ENCODE measurements at places on chromosomes 1 and 21.
A peak's percentile ranks its signal among the peaks of the same experiment; 100 is the strongest.

GRCh38 chr1:151047591-151047924 lies at the start of gene C1orf56:
C1orf56 (plus strand) TSS chr1:151047751; CDS start chr1:151047848, 97 bp downstream.
- DNase-seq: no peak

GRCh38 chr1:64743954-64744491 lies 852 bp upstream of the RAVER2 start:
- DNase-seq: no peak

- no peak for DNase-seq
These were observed 36.7 kb upstream of the RASAL2 start for GRCh38 chr1:178057141-178057765.

GRCh38 chr1:11449100-11449403 lies 29.9 kb upstream of the DISP3 start:
- DNase-seq: no peak

DNA sequence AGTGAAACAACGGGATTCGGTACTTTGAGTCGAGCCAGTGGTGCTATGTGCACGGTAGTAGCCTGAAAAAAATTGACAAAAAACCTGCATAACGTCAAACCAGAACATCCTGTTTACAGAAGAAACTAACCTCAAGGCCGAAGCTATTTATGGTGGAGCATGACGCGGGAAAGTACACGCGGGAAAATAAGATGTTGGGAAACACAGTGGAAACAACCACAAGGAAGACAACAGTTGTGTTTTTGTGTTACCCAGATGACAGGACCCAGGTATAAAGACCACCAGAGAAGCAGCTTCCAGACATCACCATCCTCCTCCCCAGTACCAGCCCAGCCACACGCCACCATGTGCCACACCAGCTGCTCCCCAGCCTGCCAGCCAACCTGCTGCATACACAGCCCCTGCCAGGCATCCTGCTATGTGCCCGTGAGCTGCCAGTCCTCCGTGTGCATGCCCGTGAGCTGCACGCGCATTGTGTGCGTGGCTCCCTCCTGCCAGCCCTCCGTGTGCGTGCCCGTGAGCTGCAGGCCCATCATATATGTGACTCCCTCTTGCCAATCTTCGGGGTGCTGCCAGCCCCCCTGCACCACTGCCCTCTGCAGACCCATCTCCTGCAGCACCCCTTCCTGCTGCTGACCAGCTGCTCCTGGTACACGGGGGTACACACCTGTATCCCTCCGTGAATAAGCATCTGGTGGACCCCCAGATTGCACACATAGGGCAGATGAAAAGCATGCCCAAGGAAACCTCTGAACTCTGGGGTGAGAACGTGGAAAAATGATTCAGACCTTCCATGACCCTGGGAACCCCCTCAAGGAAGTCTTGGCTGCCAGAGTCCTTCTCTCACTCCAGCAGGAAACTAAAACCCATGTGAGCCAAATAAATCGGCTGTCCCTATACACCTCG lies at the start of gene KRTAP12-3:
Gene KRTAP12-3, plus strand, starts transcription at position 298 of the 906 bp plus-strand sequence. Its CDS starts 48 bp downstream, at position 346.
- no peak for DNase-seq

DNA sequence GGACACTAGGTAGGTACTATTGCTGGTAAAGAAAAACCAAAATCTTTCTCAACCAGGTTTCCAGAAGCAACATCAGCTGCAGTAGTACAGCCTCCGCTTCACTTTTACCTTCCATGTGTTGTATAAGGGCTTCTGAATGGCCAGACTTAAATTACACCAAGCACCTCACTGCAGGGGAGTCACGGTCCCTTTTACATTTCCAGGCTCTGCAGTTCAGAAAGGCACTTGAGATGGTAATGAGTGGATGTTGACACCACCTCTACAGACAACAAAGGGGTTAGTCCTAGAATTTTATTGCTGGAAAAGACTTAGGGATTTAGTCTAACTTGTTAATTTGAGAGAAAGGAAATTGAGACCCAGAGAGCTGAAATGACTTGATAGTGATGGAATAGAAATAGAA lies 12.0 kb upstream of the DUSP12 start:
- no peak for DNase-seq

DNA sequence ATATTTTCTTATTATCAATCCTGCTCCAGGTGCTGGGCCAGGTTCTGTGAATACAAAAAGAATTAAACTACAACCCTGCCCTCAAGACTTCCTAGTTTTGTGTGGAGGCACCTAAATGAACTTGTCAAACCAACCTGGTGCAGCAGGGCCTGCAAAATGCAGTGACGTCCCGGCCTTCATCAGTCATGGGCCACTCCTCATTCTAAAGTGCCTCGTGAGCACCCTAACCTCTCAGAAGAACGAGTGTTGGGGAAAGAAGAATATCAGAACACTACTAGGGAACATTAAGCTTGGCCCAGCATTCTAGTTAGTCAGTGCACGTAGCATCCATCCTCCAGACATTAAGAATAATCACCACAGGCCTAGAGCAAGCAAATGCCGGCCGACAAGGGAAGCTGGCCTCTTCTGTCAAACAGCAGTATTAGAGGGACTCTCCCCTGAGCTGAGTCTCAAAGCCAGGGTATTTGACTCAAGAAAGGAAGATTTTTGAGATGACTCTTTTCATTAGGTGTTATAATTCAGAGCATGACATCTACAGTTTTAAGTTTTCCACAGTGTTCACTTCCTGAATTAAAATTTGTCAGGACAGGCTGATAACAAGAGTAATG lies 137.9 kb downstream of the SLC45A1 start:
- no peak for DNase-seq

DNA sequence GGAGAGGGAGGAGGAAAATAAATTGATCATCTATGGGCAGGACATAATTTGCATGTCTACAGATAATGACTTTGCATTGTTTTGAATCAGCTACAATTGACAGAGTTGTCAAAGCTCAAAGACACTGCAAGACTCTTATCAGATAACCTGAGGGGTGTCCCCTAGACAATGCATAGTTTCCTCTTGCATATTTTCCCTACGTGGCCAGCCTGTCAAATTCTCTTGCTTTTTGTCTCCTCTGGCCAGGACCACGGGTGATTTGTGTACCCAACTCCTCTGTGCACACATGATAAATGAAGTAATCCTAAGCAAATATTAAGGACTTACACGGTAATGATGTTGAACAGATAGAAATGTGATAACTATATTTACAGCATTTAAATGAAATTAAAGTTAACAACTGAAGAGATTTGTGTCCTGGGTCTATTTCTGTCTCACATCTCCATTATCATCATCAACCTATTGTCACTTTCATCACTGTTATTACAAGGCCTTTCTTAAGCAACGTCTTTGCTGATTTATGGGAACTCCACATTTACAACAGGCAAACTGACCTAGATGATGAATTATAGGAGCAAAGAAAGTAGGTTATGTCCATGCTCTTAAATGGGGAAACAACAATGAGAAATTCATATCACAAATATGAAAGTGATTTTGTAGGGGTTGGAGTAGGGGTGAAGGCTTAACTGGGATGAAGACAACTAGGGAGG lies 18.8 kb downstream of the BATF3 start:
- no peak for DNase-seq

DNA sequence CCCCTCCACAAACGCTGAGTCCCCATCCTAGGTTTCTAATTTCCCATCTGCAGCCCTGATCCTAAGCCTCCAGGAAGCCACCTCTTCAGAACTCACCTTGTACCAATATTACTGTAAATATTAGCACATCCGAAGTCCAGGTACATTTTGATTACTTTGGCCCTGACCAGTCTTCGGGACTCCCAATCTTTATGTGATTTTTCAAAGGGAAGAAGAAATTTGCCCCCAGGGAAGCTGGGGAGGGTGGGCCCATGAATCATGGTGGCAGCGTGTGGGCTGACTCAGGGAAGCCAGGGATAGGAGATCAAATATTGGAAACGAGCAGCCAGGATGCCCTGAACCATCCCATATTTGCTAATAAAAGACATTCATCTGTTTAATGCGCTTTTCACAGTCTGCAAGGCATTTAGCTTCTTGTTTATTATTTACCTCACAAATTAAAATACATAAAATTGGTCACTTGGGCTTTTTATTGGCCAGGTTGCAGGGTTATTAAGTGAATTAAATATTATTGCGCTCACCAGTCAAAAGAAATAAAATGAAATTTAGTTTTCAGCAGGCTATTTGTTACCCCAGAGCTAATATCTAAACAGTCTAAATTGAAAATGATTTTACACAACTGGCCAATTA lies 46.6 kb downstream of the KIAA0040 start:
- DNase-seq: no peak

- DNase-seq: peak; percentile 49
These were observed 2.7 kb downstream of the GRHL3 start for GRCh38 chr1:24321697-24322469.

- no peak for DNase-seq
These were observed 13.1 kb downstream of the ATP1A2 start for GRCh38 chr1:160128636-160129035.

DNA sequence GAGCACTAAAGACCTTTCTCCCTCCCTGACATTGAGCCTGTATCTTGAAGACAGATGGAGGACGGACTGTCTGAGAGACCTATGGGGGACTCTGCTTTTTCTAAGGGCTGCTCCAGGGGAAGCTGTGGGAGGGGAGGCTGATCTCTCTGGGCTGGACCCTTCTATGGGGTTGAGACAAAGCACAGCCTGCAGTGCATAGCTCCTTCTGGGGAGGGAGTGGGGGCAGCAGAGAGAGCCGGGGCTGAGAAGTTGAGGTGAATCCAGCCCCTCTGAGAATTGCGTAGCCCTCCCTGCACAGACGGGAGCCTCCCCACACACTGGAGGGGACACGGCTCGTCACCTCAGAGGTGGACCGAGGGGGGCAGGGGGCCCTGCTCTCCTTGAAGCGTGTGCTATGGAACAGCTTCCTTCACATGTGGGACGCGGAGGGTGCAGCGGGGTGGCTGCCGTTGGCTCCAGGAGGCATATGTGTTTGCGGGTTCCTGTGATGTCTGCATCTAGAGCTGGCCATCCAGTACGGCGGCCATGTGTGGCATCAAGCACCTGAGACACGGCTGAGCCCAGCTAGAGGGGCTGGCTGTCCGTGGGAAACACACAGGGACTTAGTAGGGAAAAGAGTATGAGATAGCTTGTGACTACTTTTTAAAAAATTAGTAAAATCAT lies 299.1 kb downstream of the CAMTA1 start:
- no peak for DNase-seq

- no peak for DNase-seq
These were observed 18.4 kb downstream of the HIPK1 start for GRCh38 chr1:113947388-113948107.

DNA sequence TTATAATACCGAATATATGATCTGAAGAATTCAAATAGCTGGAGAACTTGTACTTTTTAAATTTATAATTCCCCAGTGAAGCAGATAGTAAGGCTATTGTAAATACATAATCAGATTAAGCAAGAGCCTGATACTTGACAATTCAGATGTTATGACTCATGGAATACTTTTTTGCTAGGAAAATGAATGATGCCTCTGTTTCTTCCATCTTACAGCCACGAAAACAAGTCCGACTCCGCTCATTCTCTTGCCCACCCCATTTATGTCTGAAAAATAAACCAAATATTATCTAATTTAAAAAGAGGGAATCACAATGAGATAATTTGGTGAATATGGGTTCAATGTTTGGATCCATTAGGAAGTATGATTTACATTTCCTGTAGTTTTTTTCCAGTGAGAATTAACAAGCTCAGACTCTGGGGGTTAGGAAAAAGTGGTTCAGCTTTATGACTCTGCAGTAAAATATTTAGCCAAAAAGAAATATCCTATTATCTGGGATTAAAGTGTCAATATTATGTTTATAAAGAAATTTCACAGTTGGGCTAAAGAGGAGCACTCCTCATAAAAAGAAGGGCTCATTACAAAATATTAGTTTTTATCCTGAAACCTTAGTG lies 50.4 kb upstream of the DAB1 start:
- DNase-seq: no peak

- DNase-seq: no peak
These were observed 34.0 kb upstream of the GADD45A start for GRCh38 chr1:67651031-67651430.

- DNase-seq: no peak
These were observed 85.3 kb downstream of the PLXNA2 start for GRCh38 chr1:208158640-208159554.

GRCh38 chr21:39097335-39097861 lies 85.9 kb downstream of the PSMG1 start:
- DNase-seq: no peak

- no peak for DNase-seq
These were observed 96.8 kb upstream of the C1orf105 start for GRCh38 chr1:172323686-172324085.

- no peak for DNase-seq
These were observed 477.1 kb downstream of the LMO4 start for GRCh38 chr1:87805666-87806378.

GRCh38 chr1:76190749-76191424 lies 116.3 kb downstream of the ST6GALNAC3 start:
- no peak for DNase-seq

DNA sequence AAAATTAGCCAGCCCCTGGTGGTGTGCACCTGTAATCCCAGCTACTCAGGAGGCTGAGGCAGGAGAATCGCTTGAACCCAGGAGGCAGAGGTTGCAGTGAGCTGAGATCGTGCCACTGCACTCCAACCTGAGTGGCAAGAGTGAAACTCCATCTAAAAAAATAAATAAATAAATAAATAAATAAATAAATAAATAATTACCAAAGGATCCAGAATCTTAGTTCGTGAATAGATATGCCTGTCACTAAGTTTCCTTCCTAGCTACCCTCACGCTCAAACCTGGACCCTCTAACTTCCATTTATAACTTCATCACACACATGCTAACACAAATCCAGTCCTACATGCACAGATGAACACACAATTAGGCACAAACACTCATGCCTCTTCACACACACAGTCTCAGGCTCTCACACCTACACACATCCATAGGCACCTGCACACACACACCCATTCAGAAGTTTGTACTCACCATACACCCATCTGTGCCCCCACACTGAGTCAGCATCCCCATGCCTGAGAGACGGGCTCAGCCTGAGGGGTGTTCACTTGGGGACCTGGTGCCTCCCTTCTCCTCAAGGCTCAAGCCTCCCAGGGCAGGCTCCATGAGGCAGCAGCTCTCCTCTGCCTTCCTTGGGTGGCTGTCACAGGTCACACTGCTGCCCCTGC lies 61.5 kb downstream of the LACTBL1 start:
- DNase-seq: no peak

GRCh38 chr1:34013958-34014737 lies 150.3 kb downstream of the HMGB4 start:
- DNase-seq: no peak

GRCh38 chr1:100976936-100977335 lies 48.6 kb downstream of the DPH5 start:
- DNase-seq: no peak

DNA sequence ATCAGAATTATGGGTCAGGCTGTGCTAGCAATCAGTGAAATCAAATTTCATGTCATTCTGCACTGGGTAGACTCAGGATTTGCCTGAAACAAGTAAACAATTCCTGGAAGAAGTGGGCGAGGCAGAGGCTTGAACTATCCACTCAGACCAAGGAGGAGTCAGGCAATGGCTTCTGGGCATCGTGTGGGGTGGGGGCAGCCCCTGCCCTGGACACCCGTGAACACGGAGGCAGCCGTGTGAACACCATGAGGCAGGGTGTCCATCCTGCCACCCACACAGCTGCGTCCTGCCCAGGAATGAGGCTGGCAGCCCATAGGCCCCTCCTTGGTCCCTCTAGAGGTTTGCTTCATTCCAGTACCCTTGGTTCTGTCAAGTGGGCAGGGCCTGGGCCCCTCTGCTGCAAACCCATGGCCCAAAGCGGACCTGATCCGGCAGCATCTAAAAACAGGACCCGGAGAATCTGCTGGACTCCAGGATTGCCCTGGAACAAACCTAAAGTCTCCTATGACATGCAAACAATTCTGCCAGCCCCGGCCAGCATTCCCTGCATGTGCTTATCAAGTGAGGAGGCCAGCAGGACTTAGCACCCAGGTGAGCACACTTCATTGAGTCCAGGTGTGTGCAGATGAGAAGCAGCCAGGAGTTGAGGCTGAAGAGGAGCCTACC lies 69.5 kb downstream of the PDE9A start:
- DNase-seq: no peak

GRCh38 chr1:14027099-14027498 lies 327.1 kb downstream of the PRDM2 start:
- no peak for DNase-seq
